SJSA1 (cell line): ENCODE measurements at places on chromosomes 2 and 18.

DNA sequence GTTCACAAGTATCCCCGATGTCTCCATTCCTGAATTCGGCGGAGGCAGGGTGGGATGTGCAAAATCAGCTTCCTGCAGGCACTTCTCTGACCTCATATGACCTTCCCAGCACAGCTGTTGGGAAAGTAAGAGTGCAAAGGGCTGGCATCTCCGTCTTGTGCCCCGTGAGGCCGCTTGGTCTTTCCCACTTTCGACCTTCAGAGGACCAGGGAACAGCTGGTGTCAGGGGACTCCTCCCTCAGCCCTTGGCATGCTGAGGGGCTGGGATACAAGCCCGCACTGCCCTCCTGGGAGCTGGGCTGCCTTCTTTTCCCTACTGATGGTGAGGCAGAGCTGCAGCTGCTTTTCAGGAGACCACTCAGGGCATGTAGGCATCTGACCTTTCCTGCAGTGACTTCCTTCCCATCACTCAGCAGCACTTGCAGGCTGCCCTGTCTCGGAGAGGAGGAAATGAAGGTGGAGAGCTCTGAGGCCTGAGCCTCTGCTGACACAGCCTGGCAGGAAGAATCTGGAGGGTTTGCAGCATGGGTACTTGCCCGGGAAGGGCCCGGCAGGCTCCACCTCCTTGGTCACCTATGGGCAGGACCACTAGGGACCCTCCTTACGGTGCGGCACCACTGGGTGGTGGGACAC, 277.2 kb upstream of the HS6ST1 start:
- peak; percentile 32 for DNase-seq

DNA sequence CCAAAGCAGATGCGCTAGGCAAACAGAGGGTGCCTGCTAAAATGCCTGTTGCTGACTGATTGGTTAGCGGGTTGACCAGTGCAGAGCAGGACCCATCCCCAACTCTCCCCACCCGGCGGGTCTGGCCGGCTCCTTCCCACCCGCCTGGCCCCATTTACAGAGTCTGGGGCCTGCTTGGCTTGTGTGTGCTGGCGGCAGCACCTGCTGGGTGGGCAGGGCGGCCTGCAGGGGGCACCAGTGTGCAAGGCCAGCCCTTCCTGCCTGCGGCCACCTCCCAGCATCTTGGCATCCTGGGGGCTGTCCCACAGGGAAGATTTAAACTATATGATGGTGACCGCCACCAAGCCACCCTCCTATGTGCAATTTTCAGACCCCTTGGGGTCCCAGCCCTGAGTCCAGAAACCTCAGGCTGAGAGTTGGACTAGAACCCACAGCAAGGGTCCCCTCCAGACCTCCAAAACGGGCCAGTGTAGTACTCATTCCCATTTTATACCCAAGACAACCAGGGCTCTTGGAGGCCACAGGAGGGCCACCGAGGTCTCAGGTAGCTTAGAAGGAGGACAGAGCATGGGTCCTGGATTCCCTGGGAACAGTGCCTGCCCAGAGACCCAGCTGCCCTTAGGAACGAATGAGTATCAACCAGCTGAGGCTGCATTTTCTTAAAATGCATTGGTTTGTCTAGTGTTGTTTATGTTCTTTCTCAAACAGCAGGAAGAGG, 173.6 kb downstream of the SMAD7 start:
- DNase-seq: peak; percentile 37

DNA sequence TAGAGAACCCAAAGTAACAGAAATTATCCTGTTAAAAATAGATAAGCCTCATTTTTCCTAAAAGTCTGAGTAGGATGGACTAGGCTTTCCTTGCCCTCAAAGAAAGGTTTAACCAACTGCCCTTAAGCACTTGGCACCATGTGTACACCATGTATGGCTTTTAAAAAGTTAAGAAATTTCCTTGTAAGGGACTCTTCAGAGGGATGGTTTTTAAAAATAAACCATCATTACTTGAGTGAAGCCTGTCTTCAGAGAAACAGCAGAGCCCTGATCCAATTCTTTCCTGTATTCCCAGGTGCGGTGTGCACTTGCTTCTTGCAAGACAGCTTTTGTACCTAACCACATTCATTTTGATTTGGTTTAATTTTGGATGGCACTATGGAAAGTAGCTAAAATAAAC, 1.1 kb upstream of the NEMP2 start:
- DNase-seq: no peak

GRCh38 chr2:120572226-120572625, 163.4 kb upstream of the GLI2 start:
- no peak for DNase-seq

GRCh38 chr2:10091182-10091888, 11.1 kb upstream of the CYS1 start:
- DNase-seq: no peak

DNA sequence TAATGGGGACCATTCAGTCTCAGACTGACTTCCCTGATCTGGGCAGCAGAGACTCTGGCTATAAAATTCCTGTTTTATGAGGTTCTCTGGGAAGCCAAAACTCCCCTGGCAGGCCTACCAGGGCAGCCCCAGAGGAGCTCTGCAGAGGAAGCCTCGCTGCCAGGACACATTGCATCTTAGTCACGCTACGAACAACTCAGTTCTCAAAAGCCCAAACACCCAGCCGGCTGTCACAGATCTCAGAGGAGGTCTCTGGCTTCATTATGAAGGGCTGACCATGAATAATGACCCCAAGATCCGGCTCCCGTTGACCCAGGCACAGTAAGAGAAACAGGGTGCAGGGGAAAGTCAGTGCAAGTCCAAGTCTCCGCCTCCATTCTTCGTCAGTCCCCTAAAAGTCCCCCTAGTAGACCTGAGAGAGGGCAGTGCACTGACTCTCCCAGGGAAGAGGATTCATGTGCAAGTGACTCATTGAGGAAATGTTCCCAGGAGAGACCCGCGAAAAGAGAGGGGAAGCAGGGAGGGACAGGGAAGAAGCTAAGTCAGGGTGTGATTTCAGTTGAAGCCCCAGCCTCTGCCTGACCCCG, 212.3 kb downstream of the CYP26B1 start:
- peak; percentile 25 for DNase-seq

DNA sequence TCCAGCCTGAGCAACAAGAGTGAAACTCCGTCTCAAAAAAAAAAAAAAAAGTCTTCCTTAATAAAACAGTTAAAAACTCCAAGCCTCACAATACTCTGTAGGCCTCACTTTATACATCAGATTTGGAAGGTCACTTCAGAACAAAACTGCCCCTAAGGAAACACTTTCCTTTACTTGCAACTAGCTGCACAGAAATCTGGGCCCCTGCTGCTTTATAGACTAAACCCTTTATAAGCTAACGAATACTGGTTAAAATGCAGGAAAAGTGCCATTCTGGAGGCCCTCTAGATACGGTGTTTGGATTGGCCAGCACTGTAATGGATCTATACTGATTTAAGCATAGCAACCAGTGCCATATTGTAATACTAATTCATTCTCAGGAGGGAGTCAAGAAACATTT, 1.5 kb downstream of the ABHD1 start:
- DNase-seq: no peak

DNA sequence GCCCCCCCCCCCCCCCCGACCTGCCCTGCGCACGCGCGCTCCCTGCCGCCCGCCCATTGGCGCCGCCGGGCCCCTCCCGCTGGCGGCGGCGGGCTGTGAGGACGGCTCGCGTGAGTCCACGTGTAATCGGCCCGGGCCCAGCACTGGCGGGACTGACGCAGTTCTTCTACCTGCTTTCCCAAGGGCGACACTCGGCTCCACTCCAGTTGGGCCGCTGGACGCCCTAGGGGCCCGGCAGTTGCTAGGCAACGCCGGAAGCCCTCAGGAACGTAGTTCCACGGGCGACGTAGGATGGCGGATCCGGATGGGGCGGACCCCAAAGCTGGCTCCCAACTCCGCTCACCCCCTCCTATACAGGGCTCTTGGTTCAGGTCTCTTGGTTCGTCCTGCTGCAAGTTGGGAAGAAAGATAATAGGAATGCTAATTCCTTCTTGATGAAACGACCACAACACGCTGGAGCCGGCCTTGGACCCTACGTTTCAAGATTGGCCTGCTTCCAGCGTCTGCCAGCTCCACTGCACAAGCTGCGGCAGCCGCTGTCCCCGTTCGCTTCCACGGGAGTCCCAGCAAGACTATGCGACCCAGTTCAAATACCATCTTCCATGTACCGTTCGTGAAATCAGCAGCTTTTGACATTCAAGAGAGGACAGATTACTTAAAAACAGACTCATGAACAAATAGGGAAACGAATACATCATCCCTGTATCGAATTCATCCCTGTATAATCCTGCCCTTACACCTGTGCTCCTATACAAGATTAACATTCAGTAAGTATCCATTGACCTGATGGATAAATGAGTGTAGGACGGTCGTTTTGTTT, 415 bp upstream of the MCFD2 start:
- peak; percentile 96 for DNase-seq

DNA sequence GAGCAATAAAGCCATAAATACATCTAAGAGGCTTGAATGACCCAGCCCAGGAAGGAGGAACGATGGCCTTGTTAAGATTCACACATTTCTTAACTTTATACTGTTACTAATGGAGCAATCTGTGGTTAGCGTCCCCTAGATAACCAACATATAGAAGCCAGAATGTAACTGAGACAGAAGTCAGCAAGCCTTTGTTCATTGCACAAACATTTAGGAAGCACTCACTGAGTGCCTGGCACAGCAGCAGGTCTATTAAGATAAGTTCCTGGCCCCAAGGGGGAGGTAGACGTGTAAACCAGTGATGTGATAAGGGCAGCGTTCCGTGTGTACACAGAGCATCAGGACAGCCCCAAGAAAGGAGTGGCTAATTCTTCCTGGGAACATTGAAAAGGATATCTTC, 63.6 kb upstream of the ATL2 start:
- DNase-seq: no peak

GRCh38 chr18:53739700-53740099, 484.8 kb downstream of the MBD2 start:
- no peak for DNase-seq

DNA sequence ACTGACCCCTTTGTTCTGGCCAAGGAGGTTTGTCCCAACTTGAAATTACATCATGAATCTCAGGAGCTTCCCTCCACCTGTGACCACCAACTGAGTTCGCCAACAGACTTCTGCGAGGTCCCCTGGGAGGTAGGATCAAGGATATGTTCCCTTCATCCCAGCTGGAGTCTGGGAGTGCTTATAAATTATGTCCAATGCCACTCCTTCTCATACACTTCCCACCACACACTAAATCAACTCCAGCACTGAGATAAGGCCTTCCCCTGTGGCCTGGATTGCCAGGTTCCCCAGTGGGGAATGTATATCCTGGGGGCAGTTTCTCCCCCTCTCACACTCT, 99.2 kb downstream of the RND3 start:
- DNase-seq: no peak

- no peak for DNase-seq
Observed at GRCh38 chr2:182730486-182730885, 14.4 kb downstream of the DNAJC10 start.

DNA sequence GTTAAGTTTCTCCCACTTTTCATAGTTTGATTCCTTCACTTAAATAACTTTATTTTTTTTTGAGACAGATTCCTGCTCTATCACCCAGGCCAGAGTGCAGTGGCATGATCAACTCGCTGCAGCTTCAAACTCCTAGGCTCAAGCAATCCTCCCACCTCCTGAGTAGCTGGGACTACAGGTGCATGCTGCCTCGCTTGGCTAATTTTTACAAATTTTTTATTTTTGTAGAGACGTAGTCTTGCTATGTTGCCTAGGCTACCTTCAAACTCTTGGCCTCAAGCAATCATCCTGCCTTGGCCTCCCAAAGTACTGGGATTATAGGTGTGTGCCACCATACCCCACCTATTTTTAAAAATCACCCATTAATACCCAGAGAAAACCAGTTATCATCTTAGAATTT, 14.2 kb upstream of the WIPF1 start:
- no peak for DNase-seq

DNA sequence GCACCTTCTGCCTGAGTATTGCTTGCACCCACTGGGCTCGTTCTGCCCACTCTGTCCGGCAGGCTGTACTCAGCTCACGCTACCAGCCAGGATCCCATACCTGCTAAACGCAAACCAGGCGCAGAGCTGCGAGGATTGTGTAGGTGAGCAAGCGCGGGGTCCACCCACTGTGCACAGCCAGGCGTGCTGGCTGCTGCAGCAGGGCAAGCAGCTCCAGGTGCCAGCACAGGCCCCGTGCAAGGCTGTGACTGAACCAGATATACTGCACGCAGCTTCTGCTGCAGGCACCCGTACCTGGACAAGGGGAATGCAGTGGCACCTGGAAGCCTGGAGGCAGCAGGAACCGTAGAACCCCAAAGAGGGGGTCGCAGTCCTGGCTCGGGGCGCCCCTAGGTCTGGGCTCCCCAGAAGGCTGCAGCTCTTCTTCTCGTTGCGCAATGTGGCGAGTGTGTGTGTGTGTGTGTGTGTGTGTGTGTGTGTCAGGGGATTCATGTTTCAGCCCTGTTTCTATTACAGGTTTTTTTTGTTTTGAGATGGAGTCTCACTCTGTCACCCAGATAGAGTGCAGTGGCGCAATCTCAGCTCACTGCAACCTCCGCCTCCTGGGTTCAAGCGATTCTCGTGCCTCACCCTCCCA, 46.1 kb upstream of the RAB1A start:
- no peak for DNase-seq

GRCh38 chr2:221478485-221478863, 93.6 kb downstream of the EPHA4 start:
- DNase-seq: no peak

DNA sequence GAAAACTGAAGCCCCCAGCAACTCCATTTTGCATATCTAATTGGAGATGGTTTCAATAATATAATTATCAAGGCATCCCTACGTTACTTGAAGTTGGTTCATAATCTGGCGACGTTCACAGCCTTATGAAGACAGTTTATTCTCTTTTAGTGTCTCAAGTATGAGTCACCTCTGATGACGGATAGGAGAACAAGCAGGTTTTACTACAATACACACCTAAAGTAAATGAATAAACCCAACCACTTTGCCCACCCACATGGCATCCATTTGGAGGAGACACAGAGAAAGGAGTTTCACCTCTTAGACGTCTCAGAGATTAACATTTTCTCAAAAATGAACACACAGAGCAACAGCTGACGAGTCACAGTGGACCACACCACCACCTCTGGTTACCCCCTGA, 40.8 kb downstream of the BCL11A start:
- DNase-seq: no peak

- DNase-seq: no peak
Observed at GRCh38 chr18:26456070-26456491, 92.3 kb downstream of the KCTD1 start.

DNA sequence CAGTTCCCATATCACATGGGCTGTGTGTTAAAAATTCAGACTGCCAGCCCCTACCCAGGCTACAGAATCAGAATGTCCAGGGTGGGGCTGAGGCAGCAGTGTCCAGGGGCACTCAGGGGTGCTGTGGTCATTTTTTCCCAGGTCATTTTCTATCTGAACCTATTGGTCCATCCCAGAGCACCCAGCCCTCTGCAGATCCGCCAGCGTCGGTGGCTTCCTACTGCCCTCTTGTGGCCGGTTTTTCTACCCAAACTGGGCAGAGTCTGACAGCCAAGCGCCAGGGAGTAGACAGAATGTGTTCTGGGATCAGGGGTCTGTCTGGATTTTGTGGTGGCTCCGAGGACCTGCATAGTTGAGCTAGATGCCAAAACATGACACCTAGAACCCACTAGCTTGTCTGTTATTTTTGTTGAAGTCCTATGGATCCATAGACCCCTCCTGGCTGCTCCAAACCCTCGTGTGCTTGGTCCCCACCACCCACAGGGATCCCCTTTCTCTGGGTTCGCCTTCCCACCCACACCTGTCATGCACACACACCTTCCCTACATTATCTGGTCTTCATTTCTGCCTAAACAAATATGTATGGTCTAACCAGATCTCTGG, 34.1 kb upstream of the RMDN2 start:
- DNase-seq: peak; percentile 71

- no peak for DNase-seq
Observed at GRCh38 chr2:200687922-200688920, 102.4 kb downstream of the AOX1 start.

GRCh38 chr2:25251422-25252273, 83.3 kb upstream of the POMC start:
- no peak for DNase-seq
